ENCODE measurements at places on chromosomes 3 and 15.

DNA sequence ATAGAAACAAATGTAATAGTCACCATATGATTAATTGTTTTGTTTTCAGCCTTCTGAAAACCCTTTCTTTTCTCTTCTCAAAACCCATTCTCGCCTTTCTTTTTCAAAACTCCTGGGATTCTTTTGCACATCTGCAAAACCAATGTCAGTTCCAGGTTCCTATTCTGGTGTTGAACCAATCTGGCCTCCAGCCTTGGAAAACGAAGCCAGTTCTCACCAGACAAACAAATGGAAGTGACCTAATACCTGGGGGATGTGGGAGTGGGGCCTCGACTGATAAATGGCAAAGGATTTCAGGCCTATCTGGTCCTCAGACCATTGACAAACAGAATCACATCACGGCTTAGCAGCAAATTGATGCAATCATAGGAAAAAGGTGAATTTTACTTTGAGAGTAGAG lies 73.0 kb downstream of the COL8A1 start:
- no peak for DNase-seq

- DNase-seq = no peak
These were observed 598.4 kb downstream of the FGF12 start for GRCh38 chr3:192128922-192129321.

DNA sequence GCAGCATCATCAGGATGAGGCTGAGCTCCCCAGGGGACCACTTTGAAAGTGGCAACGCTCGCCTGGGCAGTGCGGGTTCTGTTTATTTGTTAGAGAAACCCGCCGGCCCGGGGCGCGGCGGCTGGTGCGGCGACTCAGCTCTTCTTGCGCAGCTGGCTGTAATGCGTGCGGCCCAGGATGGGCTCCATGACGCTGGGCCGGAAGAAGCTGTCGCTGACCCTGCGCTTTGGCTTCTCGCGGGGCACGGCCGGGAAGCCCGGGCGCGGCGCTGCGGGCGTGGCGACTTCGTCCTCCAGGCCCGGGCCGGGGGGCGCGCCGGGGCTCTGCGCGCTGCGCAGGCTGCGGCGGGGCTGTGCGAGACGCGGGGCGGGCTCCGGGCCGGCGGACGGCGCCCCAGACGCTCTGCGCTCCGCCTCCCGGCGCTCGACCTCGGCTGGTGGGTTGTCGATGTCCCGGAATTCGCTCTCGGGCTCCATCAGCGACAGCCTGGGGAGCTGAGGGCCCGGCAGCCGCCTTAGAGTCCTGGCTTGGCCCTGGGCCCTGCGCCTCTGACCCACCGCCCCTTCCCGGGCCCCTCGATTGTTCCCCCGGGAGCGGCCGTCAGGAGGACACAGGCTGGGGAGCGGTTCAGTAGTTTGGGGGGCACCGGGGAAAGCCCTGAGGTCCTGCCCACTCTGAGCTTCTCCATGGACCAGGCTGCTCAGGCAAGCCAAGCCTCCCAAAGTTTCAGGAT lies 10.3 kb upstream of the KIF7 start:
- no peak for DNase-seq

GRCh38 chr15:60390231-60390630 lies 7.6 kb downstream of the ANXA2 start:
- no peak for DNase-seq

- peak; percentile 92 for DNase-seq
These were observed 14.7 kb downstream of the RHOV start for GRCh38 chr15:40859206-40859851.

GRCh38 chr3:70889162-70890019 lies 577.0 kb upstream of the MDFIC2 start:
- DNase-seq = no peak

- no peak for DNase-seq
These were observed 29.9 kb downstream of the CGNL1 start for GRCh38 chr15:57406062-57406772.

DNA sequence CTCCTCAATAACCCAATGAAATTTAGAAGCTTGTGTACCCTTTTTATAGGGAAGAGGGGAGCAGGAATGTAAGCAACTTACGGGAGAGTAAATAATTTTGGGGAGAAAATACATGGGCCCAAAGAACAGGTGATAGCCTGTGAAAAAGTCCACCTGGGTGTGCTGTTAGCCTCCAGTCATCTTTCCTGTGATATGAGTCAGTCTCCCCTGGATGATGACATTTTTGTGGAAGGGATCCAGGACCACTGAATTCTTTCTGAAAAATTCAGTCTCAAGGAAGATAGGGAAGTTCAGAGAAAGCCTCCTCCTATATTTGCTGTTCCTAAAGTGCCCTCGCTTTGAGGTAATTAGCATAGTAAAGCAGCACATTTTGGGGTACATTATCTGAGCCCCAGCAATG lies 149.8 kb downstream of the SQOR start:
- no peak for DNase-seq

GRCh38 chr3:196660381-196661166 lies 21.1 kb downstream of the NRROS start:
- no peak for DNase-seq

DNA sequence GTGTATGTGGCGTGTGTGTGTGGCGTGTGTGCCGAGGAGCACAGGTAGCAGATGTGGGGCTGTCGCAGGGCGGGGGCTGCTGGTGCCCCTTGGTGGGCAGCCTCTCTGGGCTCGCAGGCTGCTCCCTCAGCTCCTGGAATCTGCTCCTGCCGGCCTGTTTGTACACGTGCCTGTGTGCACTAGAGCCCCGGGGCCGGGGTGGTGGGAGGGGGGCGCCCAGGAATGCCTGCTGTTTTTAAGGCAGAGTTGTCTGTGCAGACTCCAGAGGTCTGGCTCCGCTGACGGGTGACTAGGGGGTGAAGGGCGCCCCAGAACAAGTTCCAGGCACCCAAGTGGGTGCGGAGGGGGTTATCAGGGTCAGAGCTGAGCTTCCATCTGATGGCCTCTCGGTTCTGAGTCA lies 112.2 kb downstream of the FBLN2 start:
- no peak for DNase-seq

DNA sequence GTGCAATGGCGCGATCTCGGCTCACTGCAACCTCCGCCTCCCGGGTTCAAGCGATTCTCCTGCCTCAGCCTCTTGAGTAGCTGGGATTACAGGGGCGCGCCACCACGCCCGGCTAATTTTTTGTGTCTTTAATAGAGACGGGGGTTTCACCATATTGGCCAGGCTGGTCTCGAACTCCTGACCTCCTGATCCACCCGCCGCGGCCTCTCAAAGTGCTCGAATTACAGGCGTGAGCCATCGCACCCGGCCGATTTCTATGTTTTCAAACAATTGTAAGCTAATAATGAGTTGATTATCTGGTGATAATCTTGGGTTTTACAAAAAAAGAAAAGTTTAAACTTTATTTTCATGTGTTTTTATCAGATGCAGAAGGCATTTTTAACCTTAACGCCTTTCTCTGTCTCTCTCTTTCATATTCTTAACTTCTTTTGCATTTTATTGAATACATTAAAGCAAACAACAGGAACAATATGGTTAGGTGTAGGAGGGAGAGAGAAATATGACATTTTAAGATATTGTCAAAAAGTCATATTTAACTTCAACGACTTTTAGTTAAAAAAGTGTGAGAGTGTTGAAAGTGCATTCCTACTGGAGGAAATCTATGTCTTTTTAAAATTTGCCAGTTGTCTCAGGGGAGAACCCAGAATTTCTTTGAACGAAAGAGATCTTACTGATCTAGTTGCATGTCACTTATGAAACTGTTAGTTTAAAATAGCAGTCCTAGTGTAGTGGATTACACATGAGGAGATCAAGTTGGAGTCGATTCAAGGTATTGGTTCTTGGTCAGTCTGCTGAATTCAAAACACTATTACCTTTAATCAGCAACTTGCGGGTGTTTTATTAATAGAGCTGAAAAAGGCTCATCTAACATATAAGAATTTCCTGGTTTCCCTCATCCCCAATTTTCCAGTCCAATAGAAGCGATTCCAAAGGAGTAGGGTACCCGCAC lies 3.4 kb upstream of the MEIS2 start:
- no peak for DNase-seq

DNA sequence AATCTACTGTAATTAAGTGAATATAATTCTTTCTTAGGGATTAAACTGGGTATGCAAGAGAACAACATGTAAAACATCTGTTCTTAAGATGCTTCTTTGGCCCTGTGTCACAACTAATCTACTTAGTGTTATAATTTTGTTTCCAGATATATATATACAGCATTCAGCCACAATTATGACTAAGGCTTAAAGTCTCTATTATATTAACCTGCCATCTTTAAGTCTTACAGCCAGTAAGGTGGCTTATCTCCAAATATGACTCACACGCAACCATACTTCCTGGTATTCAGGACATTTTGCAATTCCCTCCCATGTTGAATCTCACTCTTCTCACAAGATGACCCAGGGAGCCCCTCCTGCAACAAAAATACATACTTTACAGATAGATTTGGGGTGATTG lies 6.6 kb upstream of the KBTBD8 start:
- no peak for DNase-seq

- DNase-seq = no peak
These were observed 58.3 kb downstream of the EPHA3 start for GRCh38 chr3:89165636-89166263.

DNA sequence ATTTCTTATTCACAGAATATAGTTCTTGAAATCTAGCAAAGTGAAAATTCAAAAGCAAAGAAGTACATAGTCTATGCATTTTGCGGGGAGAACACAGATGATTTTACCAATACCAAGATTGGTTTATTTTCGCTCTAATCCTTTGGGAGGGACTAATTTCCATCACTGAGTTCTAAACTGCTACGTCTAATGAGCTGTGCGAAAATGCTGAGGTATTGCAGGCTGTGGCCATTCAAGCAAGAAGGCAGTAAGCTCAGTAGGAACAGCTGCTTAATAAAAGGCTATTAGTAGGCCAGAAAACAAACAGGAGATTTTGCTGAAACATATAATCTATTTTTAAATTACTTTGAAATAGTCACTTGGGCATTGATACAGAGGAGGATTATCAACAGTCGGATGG lies 379.0 kb downstream of the CNTN4 start:
- no peak for DNase-seq

DNA sequence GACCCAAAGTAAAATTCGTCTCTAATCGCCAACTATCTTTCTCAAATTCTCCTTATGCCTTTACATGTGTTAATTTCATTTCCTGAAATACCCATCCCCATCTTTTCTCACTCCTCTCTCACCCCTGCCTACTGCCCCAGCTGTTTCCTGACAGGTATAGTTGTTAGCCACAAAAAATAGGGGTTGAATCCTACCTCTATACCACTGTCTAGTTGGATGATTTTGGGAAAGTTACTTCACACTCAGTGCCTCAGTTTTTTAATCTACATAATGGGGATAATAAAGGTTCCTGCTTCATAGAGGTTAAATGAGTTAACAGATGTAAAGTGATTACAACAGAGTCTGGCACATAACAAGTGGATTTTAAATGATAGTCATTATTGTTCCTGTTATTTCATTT lies 189.7 kb downstream of the TNIK start:
- no peak for DNase-seq

GRCh38 chr15:65055201-65055870 lies 10.1 kb downstream of the SLC51B start:
- no peak for DNase-seq

DNA sequence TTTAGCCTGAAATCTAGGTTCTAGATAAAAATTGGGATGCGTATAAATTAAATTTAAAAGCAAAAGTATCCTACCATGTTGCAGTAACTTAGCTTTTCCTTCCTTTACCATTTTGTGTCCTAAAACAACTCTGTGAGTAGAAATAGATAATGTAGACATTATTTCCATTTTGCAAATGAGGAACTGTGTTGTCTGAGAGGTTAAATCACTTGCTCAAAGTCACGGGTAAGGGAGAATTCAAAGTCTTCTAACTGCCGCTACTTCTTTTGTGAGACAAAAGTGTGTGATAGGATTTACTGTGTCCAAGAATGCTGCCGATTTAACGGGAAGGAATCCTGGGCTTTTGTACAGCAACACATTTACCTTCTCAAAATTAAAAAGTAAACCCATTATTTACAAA lies 40.7 kb downstream of the MYO1E start:
- no peak for DNase-seq

DNA sequence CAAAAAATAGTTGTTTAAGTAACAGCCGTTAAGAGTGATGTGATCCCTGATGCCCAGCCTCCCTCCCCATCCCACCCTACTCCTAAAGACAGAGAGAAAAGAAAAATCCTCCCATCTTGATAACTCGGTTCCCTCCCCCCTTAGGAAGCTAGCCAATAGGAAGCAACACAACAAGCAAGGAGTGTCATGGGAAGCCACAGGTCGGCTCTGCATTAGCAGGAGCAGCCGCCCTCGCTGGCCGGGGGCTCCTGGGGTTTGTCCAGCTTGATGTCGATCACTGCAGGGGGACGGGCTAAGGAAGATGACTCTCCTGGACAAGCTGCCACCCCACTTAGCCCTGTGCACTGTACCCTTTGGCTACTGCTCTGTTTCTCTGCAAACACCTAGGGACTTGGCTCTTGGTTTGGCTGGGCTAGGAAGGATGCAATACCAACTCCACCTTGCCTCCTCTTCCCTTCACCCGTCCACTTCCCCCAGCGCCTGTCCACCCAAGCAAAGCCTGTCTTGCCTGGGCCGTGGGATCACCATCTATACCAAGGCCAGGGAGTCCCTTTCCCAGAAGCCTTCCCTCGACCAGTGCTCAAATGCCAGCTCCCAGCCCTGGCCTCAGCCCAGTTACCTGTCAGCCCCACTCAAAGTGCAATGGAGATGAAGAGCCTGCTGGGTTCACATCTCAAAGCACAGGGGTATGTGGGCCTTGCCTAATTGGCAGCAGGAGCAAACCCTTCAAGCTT lies 23.1 kb downstream of the SRPRB start:
- DNase-seq = no peak

- DNase-seq = peak; percentile 84
These were observed 5.3 kb downstream of the TNFSF10 start for GRCh38 chr3:172517859-172518466.

- no peak for DNase-seq
These were observed 17.5 kb upstream of the RAD18 start for GRCh38 chr3:8980756-8981257.

- no peak for DNase-seq
These were observed 8.8 kb downstream of the SLC12A8 start for GRCh38 chr3:125203731-125204130.

DNA sequence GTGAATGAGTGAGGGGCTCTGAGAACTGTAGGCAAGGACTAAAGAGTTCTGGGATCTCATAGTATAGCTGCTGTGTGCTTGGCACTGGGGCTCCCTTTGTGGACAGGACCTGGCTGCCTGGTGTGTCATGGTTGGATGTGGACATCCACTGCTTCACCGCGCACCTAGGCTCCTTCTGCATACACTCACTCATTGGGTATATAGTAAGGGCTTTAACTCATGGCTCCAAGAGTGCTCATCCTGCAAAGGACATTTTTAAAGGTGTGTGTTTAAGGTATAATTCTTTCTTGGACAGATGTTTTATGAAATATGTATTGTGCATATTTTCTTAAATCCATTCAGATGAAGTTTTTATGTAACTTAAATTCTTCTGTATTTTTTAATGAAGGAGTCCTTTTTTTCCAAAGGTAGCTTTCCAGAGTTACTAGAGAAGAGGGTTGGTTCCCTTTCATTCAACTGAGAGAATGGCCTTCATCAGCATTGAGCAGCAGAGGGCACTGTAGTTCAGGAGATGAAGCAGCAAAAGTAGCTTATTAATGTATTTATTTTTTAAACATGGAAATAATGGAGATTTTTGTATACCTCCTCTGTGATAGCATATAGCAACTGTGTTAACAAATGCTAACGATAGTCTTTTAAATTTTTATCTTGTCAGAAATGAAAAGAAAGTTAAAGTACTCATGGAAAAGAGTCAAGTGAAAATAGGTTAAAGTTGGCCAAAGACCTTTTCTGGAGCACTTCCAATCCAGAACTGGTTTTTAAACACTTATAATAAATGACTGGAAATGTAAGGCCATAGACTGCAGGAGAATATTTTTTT lies 25.2 kb downstream of the OXNAD1 start:
- peak; percentile 80 for DNase-seq

- no peak for DNase-seq
These were observed 25.9 kb downstream of the SERP1 start for GRCh38 chr3:150520408-150520807.

Data from activated effector memory CD4-positive, alpha-beta T cell treated with anti-CD3 and anti-CD28 coated beads, Interleukin-2, amount 50 U/mL, for 16 hours (primary cell).